ENCODE measurements at places on chromosomes 12 and 14.

DNA sequence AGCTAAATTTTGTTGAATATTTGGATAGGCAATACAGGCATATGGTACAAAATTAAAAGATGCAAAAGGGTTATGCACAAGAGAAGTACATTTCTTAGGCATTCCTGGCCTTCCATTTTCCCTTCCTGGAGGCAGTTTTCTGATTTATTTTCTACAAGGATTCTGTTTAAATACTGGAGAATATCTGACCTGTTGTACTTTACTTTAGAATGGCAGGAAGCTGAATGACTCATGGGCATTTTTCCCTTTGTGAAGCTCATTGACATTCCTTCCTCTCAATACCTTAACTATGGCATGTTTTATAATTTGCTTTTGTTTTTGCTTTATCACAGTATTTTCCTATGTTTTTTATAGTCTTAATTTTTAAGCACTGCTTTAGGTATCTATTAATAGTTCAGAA is 62.7 kb downstream of the RCOR1 start:
- DNase-seq, result no peak

- DNase-seq, result no peak
Observed at GRCh38 chr12:13595536-13596443, 385.6 kb downstream of the GRIN2B start.

DNA sequence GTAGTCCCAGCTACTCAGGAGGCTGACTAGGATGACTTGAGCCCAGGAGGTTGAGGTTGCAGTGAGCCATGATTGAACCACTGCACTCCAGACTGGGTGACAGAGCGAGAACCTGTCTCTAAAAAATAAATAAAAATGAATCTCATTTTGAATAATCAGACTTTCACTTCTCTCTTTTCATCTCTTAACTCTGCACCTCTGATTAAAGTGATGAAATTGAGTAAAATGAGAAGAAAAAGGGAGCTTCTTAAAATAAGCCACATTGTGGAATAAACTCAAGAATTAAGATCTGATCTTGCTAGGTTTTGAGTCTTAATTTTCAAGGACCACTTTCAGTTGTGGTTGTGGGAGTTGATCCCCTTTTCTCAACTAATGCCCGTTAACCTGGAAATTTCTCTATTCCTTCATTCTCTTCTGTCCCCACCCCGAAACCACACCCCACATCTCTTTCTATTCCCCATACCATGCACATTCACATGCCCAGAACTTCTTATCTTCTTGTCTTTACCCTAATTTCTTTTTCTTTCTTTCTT is 70.9 kb upstream of the ETV6 start:
- DNase-seq, result no peak

DNA sequence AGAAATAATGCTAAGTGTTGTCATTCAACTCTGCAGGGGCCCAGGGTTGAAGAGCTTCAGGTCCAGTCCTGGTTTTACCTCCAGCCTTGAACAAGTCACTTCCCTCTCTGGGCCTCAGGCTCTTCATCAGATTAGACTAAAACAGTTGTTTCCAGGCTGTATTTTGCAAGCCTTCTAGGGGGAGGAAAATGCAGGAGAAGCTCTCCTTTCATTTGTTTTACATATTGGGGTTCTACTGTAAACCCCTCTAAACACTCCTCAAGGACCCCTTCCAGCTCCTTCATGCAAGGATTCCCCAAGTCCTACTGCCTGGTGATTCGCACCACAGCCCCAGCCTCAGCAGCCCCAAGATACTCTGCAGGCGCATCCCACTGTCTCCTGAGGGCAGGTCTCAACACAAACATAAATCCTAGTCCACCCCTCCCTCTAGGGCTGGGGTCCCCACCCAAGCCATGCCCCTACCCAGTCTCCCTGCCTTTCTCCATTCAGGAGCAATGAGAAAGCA is 2.7 kb downstream of the SDR9C7 start:
- DNase-seq, result no peak

DNA sequence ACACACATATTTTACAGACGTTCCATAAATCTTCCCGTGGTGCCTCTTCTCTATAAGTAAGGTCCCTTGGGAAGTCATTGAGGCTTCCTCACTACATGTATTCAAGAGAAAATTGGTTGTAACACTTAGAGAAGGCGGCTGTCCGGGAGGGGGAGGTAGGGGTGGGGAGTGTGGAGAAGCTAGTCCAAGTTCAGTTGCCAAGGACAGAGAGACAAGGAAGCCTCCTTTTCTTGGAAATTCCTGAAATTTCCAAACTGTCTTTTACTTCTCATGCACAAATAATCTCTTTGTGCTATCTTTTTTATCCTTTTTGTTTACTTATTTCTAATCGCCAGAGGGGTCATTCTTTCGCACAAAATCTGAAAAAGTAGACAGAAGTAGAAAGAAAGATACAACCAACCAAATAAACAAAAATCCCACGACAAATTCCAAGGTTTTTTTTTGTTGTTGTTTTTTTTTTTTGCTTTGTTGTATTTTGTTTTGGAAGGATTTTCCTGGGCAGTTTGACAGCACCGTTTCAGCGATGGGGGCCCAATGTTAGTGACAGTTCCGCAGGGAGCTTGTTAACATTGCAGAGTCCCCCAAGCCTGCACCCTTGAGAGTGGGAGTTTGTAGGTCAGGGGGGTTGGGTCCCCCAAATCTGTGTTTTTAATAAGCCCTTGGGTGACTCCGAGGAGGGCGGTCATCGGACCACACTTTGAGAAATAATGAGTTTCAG is 45.2 kb downstream of the MAP1LC3B2 start:
- DNase-seq, result no peak
